ENCODE measurements at places on chromosomes 6 and 20.

GRCh38 chr6:157538168-157538567, 157.2 kb downstream of the ZDHHC14 start:
- DNase-seq = no peak

GRCh38 chr6:11328613-11329247, 96.3 kb upstream of the NEDD9 start:
- DNase-seq = no peak

- DNase-seq = no peak
Observed at GRCh38 chr6:116409756-116410155, 39.0 kb downstream of the DSE start.

- DNase-seq = no peak
Observed at GRCh38 chr6:142760152-142760551, 184.8 kb downstream of the HIVEP2 start.

DNA sequence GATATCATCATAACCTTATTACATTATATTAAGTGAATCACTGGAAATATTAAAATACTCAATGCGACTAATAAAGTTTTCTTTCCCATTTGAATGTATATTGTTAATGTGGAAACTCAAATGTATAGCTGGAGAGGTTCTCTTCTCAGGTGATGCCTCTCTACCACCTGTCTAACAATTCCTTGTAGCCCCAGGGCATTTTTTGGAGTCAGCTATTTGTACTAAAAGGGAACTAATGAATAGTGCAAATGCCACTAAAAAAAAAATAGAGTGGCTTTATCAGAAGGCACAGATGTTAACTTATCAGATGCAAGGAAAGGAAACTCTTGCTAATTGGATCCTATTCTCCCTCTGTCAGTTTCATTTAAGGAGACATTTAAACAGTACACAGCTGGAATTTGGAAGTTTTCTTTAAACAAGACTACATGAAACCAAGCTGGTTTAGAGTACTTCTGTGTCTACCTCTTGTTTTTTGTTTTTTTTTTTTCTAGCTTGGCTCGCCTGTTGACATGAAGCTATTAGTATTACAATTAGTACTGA, 897.0 kb upstream of the SLC35B3 start:
- no peak for DNase-seq

DNA sequence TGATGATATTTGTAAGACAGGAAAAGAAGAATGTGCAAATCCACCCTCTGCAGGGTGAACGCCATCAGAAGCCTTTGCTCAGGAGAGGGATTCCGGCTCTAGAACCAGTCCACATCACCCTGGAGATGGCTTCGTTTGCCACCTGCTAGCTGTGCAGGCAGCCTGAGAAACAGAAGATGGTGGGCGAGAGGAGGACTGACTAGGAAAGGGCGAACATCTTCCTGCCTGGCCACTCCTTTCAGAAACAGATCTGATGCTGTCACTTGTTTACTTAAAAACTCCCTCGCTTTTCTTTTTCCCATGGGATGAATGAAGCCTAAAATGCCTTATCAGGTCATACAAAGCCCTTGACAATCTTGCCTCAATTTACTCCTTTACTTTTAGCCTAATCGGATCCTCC, 1.2 kb downstream of the PTPRA start:
- no peak for DNase-seq

DNA sequence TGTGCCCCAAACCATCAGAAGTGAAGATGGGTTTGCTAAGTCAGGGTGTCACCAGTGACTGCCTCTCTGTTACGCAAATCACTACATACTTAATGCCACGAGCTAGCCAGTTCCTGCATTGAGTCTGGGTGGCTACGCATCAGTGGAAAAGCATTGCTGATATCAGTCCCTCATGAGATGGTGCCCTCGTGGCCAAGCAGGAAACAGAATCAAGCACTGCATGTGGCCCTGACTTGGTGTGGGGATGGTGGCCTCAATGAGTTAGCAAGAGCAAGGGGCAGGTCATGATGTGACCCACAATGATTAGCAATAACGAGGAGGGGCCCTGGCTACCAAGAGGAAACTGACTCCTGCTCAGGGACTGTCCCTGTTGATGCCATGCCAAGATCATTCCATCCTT, 51.6 kb upstream of the FNDC1 start:
- DNase-seq = peak; percentile 22

- no peak for DNase-seq
Observed at GRCh38 chr6:165049362-165049761, 260.0 kb downstream of the C6orf118 start.

- DNase-seq = no peak
Observed at GRCh38 chr6:150332939-150333584, 35.8 kb upstream of the IYD start.

- DNase-seq = no peak
Observed at GRCh38 chr6:99545442-99545841, 23.0 kb downstream of the CCNC start.

GRCh38 chr6:128131566-128131965, 230.7 kb upstream of the THEMIS start:
- no peak for DNase-seq

GRCh38 chr20:924639-925038, 8.5 kb upstream of the ANGPT4 start:
- DNase-seq = no peak

DNA sequence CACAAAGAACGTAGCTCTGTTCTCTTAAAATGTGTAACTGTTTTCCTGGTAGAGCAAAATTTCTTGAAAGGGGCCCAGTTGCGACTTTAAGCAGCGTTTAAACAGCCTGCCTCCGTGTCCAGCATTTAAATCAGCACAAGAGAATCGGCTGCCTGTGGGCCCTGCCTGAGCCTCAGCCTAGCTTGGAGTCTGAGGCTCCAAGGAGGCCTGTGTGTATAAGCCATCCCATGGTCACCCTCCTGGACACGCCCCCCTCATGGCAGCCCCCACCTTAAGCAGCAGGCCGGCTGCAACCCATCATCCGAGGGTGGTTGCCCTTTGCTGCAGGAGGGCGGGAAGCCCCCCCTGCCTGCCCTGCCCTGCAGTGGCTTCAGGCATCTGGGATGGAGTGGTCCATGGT, 18.9 kb downstream of the SDCBP2 start:
- DNase-seq = peak; percentile 34

- DNase-seq = no peak
Observed at GRCh38 chr6:158627940-158628211, 16.7 kb downstream of the DYNLT1 start.

GRCh38 chr6:108735310-108736001, 112.8 kb upstream of the ARMC2 start:
- no peak for DNase-seq

GRCh38 chr20:25035921-25036320, 22.0 kb downstream of the ACSS1 start:
- no peak for DNase-seq

GRCh38 chr20:48861444-48861843, 33.6 kb upstream of the PREX1 start:
- no peak for DNase-seq

- no peak for DNase-seq
Observed at GRCh38 chr6:53335224-53335994, 13.3 kb downstream of the ELOVL5 start.

DNA sequence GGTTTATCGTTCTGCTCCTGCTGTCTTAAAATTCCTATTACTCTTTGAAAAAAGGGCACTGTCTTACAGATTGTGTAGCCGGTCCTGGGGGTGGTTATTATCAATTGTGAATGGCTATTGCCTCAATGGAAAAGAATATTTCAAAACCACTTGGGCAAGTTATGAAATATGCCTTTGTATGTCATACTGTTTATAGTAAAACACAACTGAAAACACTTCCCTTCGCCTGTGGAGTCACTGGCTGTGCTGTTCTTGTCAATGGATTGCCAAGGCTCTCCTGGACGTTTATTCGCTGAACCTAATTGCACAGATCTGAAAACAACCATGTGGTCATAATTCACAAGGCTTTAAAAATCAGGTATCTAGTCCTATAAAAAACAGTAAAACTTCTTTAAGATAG, 47.8 kb upstream of the TAGAP start:
- no peak for DNase-seq

GRCh38 chr6:110526726-110527125, 50.3 kb upstream of the SLC22A16 start:
- DNase-seq = no peak

DNA sequence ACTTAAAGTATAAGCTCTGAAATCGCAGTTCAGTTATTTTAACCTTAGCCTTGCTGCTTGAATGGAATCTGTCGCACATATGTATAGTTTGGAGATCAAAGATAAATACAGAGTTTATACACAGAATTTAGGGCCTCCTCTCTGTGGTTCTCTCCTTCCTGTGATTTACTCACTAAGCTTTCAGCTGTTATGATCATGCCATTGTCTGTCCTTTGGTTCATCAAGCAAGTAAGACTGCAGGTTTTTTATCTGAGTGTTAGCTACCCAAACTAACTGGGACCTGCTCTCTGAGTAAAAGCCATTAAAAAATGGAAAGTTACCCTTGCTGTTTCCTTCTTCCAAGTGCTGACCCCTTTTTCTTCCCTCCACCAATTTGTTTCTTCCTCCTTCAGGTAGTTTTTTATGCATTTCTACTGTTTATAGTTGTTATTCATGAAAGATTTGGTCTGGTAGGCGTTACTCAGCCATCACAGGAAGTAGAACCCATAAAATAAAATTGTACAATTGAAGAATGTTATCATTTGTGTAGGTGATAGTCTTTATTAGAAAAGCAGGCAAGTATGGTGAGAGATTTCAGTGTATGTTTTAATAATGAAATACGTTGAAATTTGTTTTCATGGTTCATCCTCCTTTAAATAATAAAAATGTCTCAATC, 33.7 kb upstream of the SUMO4 start:
- no peak for DNase-seq

DNA sequence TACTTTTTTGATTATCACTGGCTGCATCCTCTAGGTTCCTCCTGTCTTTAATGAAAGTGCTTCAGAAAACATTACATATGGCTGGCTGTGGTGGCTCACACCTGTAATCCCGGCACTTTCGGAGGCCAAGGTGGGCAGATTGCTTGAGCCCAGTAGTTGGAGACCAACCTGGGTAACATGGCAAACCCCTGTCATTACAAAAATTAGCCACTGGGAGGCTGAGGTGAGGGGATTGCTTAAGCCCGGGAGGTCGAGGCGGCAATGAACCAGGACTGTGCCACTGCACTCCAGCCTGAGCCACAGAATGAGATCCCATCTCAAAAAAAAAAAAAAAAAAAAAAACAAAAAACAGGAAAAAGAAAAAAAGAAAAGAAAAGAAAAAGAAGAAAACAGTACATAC, 35.3 kb downstream of the BEND3 start:
- DNase-seq = no peak

DNA sequence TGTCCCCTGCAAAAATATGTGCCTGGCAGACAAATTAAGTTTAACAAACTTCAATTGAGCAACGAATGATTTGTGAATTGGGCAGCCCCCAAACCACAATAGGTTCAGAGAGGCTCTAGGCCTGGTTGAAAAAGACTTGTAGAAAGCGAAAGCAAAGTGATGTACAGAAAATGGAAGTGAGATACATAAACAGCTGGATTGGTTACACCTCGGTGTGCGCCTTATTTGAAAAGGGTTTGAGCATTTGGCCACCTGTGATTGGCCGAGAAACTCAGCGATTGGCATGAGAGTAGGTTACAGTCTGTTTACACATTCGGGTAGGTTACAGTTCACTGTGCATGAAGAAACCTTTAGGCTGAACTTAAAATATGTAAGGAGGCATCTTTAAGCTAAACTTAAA, 136.9 kb downstream of the CD83 start:
- DNase-seq = no peak

GRCh38 chr6:104282581-104282980, 577.1 kb downstream of the HACE1 start:
- no peak for DNase-seq

- DNase-seq = no peak
Observed at GRCh38 chr6:146111881-146112450, 83.1 kb downstream of the GRM1 start.

DNA sequence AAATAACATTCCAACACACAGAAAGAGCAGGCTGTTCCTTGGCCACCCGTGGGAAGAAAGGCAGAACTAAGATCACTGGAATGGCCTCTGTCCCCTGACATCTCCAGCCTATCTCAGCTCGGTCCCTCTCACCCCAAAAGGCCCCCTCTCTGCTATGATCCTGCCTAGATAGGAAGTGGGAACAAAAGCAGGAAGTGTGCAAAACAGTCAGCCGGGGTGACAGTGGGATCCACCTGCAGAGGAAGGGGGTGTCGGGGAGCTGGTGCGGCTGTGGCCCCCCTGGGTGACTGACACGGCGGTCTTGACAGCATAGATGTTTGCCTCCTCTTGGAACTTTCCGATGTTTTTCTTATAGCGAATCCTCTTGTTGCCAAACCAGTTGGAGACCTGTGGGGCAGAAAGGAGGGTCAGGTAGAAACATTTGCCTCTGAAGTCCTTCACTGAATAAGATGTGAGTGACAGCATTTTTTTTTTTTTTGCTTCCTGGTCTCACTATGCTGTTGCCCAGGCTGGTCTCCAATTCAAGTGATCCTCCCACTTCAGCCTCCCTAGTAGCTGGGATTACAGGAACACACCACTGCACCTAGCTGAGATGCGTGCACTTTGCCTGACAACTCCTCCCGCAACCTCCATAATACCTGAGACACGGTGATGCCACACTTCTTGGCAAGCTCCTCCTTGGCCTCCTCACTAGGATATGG, 2.8 kb downstream of the PBX2 start:
- no peak for DNase-seq

DNA sequence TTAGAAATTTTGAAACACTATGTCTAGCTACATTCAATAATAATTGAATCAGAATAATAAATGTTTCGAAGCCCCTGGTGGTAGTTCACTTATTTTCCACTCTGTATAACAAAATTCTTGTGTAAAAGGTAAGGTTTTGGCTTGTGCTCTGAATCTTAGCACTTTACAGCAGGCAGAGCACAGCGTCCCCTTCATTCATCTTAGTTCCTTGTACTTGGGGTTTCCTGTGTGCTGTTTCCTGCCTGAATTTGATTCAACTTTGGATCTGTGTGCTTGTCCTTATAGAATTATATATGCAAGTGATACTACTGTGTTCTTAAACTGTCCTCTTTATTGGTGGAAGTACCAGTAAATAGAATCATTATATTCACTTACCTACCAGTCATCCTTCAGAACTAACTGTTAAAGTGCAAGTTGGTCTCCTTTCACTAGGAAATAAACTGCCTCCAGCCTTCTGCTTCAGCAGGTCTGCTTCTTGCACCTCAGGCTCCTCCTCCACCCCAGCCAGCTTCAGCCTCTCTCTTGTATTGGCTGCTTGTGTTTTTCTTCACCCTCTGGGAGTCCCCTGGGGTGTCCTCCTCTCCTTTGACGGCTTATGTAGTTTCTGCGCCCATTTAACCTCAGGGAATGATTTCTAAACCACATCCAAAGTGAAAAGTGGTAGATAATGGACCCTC, 28.8 kb upstream of the TULP4 start:
- DNase-seq = no peak

DNA sequence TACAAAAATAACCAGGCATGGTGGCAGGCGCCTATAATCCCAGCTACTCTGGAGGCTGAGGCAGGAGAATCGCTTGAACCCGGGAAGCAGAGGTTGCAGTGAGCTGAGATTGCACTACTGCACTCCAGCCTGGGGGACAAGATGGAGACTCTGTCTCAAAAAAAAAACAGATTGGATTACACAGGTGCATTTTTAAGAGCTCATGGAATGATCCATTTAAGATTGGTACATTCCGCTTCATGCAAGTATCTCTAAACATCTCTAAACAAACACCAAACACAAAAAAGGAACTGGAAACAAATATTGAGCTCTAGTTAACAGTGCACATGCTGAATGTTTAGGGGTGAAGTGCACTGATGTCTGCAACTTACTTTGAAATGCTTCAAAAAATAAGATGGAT, 154.3 kb downstream of the GRM4 start:
- DNase-seq = no peak

All from anterior cingulate cortex (tissue), 58 donors.